Breast epithelium (tissue), 4 donors: ENCODE measurements at places on chromosomes 5 and 9. TPM values are rescaled to one million over a fixed set of nuclear protein-coding genes. Genes with fewer than 3 reads are reported as not detected.

WDR38 gene
- not detected for total RNA-seq

DNA sequence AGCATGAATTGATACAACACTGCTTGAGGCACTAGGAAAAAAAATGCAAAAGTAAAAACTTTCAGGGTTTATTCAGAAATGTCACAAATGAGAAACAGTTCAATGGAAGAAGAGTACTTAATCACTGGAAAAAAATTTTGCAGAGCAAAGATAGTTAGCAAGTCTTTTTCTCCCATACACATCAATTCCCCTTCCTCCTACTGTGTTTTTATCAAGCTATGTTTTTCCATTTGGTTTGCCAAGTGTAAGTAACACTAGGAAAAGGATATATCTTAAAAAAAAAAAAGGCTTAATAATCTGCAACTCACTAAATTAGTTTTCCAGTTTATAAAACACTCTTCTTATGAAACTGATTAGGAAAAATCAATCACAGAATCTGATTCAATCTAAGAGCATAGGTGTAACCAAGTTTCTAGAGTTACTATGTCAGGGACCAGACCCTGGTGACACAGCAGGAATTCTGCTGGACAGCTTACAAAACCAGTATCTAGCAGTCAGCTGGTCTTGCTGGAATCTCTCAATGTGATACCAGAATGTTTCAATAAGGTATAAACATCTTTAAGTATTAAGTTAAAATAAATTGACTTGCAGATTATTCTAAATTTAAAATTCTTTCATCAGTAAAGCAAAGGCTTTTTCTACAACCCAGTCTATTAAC is 34.7 kb downstream of the RNF145 start:
- no peak overlapping the region for H3K4me3 ChIP-seq
- no peak overlapping the region for H3K27ac ChIP-seq
- DNase-seq, result no peak
- H3K36me3 ChIP-seq, result no peaks in the 10 kb centered on the region

GRCh38 chr9:76571743-76572146 is 112.8 kb downstream of the GCNT1 start:
- H3K27me3 ChIP-seq, result no peaks in the 10 kb centered on the region
- H3K4me3 ChIP-seq, result peak overlapping the region; percentile 69
- no peak for DNase-seq
- H3K4me1 ChIP-seq, result no peaks in the 10 kb centered on the region
- no peaks in the 10 kb centered on the region for H3K36me3 ChIP-seq
- H3K27ac ChIP-seq, result no peak overlapping the region

GFRA3 gene
- not detected for total RNA-seq

DNA sequence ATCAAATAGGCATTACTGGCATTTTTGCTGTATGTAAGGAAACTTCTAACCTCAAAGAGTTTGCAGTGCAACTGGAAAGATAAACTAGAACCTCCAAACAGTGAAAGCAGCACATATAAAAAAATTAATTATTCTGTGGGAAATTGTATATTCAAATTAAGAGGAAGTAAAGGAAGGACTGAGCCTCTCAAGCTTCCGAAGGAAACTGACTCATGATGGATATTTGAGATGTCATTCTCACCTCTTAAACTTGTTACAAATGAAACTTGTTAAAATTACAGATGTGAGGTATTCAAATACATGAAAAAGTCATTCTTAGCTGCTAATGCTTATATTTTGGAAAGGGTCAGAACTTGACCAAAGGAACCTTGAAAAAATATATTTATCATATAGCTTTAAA is 538.7 kb downstream of the PDE4D start:
- DNase-seq, result no peak
- no peaks in the 10 kb centered on the region for H3K4me1 ChIP-seq
- H3K27me3 ChIP-seq, result no peaks in the 10 kb centered on the region
- H3K36me3 ChIP-seq, result no peaks in the 10 kb centered on the region
- H3K4me3 ChIP-seq, result no peak overlapping the region
- no peak overlapping the region for H3K27ac ChIP-seq
